Urothelium cell line (cell line): ENCODE measurements at places on chromosomes 1 and 21.

DNA sequence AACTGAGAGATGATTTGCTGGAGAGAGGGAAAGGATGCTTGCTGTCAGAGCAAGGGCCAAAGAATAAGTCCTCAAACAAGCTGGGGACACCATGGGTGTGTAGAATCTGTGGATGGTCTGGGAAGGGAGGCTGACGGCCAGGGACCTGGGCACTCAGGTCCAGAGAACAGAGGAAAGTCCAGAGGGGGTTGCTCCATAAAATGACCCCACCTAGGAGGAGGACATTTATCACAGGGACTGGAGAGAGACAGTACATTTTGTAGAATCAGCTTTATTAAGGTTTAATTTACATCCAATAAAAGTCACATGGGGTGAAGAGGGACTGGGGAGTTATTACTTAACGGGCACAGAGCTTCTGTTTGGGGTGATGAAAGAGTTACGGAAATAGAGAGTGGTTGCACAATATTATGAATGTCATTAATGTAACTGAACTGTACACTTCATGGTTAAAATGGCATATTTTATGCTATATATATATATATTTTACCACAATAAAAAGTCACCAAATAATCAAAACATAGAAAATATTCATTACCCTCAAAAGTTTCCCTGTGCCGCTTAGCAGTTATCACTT is 73.0 kb upstream of the ABCD3 start:
- DNase-seq: no peak

- DNase-seq: no peak
Observed at GRCh38 chr1:7991504-7992440, 30.3 kb downstream of the PARK7 start.

DNA sequence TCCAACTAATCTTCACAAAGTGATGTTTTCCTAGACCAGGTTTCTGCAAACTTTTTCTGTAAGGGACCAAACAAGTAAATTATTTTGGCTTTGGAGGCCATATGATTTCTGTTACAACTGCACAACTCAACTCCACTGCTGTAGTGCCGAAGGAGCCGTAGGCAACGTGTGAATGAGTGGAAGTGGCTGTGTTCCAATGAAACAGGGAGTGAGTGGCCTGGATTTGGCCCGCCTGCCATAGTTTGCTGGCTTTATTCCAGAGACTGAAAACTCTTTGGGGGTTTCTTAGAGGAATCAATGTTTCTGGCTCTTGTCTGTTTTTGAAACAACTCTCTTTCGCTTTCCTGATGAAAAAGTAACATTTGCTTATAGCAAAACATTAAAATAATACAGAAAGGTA is 12.6 kb upstream of the ACTL8 start:
- DNase-seq: no peak

DNA sequence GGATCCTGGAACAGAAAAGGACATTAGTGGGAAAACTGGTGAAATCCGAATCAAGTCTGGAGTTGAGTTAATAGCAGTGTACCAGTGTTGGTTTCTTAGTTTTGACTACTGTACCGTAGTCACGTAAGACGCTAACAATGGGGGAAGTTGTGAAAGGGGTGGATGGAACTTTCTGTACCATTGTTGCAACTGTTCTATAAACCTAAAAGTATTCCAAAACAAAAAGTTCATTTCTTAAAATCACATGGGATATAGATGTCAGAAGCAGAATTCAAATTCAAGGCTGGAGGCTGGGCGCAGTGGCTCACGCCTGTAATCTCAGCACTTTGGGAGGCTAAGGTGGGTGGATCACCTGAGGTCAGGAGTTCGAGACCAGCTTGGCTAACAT is 16.9 kb downstream of the ARHGEF19 start:
- DNase-seq: no peak

DNA sequence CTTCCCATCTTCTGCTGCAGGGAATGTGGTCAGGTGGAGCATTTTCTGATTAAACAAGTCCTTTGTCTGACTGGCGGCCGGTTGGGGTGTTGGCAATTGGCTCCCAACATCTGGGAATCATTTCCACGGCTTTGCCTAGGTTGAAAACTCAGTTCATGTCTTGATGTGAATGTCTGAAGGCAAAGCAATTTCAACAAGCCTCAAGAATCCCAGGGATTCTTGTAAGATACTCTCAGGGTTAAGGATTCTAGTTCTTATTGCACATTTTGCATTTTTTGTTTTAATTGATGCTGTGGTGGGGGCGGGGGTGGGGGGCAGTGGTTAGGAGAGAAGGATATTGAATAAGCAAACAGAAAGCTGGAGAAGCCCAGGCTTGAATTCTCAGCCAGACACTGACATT is 273.9 kb downstream of the KIF26B start:
- DNase-seq: no peak
